ENCODE measurements at places on chromosomes 2 and 18.

DNA sequence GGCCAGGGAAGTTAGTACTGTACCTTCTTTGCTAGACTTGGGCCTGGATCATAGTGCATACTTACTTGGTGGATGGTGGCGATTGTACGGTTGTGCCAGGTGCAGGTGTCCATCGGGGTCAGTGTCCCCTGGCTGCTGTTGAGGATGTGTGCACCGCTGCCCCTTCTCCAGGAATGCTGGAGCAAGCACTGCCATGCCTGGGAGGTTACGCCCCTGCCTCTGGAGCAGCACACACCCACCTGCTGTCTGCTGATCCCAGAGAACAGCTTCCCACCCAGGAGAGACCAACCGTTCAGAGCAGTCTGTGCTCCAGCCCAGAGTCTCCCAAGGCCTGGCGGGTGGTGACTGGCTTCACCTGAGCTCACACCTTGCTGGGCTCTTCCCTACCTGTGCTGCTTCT is 286.8 kb upstream of the HS6ST1 start:
- DNase-seq: no peak

- peak; percentile 44 for DNase-seq
These were observed 401.4 kb downstream of the NBAS start for GRCh38 chr2:15159751-15160177.

DNA sequence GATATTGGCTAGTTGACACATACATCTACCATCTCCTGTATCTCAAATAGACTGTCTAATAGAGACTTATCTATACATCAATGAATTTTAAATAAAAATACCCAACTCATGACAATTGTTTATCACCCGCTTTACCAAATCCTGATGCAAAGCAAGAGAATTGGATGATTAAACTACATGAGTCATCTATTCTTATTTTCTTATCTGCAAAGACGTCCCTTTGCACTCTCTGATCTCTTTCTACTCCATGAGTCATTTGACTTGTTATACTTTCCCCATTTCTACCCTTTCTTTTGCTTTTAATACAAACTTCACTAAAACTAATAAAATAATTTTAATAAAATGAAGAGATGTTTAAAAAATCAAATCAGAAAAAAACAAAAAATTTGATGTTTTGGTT is 261.7 kb upstream of the MAP2 start:
- no peak for DNase-seq

DNA sequence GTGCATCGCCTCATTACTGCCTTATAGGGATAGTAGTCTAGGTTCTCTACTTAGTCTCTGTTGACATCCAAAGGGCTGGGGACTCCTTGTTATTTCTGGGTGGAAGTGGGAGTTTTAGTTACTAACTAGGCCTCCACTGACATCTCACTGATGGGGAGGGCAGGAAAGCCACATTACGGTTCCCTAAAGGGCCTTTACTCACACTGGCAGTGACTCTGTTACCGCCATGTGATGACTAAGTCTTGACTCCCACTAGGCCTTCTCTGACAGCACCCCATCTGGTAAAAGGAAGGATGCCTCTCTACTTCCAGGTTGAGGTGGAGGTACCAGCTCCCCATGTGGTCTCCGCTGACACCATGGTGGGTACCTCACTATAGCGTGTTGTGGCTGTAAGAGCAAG is 14.0 kb upstream of the BCL2L11 start:
- no peak for DNase-seq

DNA sequence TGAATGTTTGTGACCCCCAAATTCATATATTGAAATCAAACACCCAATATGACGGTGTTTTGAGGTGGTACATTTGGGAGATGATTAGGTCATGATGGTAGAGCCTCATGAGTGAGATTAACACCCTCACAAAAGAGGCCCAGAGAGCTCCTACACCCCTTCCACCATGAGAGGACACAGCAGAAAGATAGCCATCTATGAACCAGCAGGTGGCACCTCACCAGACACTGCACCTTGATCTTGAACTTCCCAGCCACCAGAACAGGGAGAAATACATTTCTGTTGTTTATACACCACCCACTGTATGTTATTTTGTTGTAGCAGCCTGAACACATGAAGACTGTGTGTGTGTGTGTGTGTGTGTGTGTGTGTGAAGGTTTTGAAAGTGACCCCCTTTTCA is 58.1 kb downstream of the ST3GAL5 start:
- DNase-seq: no peak

DNA sequence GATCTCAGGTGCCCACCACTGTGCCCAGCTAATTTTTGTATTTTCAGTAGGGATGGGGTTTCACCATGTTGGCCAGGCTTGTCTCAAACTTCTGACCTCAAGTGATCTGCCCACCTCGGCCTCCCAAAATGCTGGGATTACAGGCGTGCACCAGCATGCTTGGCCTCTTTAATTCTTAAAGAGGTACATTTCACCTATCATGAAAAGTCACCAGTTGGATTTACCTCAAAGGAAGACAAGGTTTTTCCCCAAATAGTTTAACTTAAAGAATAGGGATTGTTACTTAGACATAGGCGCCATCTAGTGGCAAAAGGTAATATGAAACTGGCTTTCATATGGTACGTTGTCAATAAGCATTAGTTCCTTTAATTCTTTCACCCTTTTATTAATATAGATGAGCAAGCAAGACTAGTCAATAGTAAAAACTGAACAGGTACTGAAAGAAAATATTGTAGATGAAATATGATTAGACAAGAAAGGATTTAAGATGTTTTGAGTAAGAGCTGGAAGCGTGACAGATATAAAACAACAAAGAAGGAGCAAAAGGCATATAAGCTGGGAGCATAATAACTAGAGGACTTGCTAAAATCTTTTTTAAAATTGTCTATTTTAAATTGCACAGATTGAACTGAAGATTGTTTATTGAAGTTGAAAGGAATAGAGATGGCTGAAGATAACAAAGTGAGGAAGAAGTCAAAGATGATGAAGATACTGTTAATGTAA is 35.0 kb upstream of the PSMD14 start:
- DNase-seq: peak; percentile 41

DNA sequence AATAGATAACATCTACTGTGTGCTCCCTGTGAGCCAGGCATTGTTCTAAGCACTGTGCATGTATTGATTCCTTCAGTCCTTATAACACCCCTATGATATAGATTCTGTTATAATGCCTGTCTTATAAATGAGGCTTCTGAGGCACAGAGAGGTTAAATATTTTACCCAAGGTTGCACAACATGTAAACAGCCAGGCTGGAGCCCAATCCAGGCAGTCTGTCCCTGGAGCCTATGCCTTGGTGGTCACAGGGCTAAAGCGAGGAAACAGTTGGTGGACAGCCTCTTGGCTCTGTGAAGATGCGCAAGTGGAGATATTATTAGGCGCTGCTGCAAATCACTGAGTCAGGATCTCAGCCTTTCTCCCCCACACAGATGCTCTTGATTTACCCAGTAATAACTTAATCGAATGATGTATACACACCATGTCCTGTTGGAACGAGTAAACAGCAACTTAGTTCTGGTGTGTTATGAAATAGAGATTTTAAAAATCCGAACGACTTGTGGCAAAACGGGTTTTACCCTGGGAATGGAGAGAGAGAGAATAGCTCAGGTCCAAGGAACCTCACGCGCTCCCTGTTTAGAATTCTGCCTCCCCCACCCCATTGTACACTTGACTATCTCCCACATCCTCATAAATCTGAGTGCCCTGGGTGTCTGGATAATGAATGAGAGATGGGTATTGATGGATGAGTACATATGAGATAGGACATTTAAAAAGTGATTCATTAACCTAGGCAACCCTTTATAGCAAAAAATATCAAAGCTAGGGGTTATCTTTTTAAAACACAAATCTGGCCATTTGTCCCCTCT is 231.9 kb downstream of the BCL2 start:
- no peak for DNase-seq

- peak; percentile 86 for DNase-seq
These were observed 11.5 kb downstream of the TEX44 start for GRCh38 chr2:231604101-231604684.

- no peak for DNase-seq
These were observed 129.8 kb downstream of the RAPGEF4 start for GRCh38 chr2:172865422-172865821.

DNA sequence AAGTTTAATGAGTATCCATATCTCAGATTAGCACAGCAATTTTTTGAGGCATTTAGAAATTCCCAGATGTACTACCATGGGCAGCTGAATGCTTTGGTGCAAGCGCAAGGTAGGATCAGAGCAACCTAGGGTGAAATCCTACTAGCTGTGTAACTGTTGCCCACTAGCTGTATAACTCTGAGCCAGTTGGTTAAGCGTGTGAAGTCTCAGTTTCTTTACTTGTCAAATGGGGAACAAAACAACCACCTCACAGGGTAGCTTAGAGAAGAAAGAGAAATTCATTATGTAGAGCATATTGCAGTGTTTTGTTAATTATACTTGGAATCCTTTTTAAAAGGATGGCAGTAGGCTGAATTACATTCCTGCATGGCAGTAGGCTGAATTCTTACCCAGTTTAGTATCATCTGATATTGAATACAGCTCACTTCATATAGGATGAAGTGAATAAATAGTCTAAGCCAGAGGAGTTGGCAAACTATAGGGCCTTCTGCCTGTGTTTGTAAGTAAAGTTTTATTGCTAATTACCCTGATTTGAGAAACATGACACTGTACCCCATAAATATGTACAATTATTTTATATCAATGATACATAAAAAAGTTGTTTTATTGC is 180.7 kb downstream of the PLCL1 start:
- DNase-seq: no peak

DNA sequence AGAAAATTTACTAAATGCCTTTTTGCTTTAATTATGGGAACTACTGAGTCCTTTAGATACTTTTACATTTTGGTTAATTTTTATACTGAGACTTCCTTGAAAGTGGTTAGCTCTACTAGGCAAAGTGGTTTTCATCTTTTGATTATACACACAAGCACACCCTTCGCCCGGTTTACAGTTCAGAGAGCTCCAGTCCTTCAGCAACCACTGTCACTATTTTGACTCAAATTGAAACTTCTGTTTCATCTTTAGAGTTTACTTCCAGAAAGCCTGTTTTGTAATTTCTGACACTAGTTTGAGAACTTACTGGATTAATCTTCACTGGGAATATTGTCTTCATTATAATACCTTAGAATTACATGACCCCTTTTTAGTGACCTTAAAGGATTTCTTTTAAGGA is 140.3 kb upstream of the FOSL2 start:
- no peak for DNase-seq

DNA sequence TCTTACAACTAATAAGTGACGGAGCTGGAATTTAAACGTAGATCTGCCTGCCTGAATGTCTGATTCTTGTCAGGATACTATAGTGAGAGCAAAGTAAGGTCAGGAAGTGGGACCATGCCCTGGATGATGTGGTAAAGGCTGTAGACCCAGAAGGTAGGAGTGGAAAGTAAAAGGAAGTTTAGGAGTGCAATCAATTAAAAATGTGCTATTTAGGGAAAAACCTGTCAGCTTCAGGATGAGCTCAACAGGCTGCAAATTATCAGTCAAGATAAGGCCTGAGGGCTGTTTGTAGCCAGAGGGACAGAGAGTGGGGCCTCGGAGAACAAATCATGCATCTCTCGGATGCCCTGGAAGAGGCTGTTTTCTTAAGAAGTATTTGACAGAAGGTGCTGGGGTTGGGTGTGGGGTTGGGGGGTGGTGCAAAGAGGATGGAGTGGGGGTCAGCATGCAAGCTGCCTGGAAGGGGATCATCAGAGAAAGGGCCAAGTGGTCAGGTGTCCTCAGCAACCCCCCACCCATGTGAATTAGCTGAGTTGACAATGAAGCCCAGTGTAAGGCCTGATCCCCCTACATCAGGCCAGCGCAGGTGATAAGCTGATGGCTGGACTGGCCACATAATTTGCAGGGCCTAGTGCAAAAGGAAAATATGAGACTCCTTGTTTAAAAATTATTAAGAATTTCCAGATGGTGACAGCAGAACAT is 53.2 kb upstream of the MAPRE3 start:
- no peak for DNase-seq

DNA sequence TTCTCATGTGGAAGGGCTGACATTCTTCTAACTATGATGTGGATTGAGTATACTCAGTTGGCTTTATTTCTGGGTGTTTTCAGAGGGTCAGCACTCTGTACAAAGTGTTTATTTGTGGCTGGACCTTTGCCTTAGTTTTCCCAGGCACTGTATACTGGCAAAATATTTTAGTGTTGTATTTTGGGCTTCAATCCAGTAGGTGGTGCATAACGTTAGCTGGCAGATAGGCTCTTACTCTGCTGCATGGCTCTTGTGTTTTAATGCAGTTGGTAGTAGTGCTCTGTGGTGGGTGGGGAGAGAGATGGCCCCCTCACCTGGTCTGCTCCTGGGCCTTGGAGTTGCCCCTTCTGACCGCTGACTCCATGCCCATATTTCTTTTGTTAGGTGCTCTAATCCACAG is 75.6 kb upstream of the REG3A start:
- DNase-seq: no peak

- DNase-seq: peak; percentile 74
These were observed 56.1 kb upstream of the SLC35G4 start for GRCh38 chr18:11553098-11553940.

GRCh38 chr2:6986301-6986911 is 69.2 kb downstream of the RNF144A start:
- DNase-seq: no peak

- DNase-seq: no peak
These were observed 20.8 kb upstream of the MTA3 start for GRCh38 chr2:42547446-42548295.

All from NCI-H510A treated with DMSO at 0.1 percent for 48 hours (cell line).